AG09319 (cell line): ENCODE measurements at places on chromosomes 5 and 9.

- DNase-seq, result no peak
These were observed 52.4 kb downstream of the CD180 start for GRCh38 chr5:67144183-67144639.

GRCh38 chr5:142275496-142275895 is 49.3 kb downstream of the SPRY4 start:
- DNase-seq, result no peak

DNA sequence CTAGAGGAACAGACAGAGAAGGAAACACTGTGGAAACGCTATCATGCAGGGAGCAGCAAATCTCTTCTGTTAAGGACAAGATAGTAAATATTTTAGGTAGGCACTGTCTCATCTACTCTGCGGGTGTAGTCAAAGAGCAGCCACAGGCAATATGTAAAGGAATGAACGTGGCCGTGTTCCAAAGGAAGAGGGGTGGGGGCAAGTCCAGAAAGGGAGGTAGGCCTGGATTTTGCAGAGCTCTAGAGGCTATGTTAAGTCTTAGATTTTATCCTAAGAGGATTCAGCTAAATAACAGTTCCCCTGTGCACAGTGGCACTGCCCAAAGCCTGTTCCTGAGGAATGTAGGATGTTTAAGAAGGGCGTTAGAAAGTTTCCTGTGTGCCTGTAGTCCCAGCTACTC is 161.6 kb downstream of the ACTL7B start:
- no peak for DNase-seq

- no peak for DNase-seq
These were observed 11.9 kb downstream of the FAM219A start for GRCh38 chr9:34446468-34446891.

GRCh38 chr9:134225186-134225585 is 60.8 kb upstream of the RNU6ATAC start:
- no peak for DNase-seq

GRCh38 chr9:126108240-126108639 is 218.4 kb upstream of the MVB12B start:
- DNase-seq, result no peak

DNA sequence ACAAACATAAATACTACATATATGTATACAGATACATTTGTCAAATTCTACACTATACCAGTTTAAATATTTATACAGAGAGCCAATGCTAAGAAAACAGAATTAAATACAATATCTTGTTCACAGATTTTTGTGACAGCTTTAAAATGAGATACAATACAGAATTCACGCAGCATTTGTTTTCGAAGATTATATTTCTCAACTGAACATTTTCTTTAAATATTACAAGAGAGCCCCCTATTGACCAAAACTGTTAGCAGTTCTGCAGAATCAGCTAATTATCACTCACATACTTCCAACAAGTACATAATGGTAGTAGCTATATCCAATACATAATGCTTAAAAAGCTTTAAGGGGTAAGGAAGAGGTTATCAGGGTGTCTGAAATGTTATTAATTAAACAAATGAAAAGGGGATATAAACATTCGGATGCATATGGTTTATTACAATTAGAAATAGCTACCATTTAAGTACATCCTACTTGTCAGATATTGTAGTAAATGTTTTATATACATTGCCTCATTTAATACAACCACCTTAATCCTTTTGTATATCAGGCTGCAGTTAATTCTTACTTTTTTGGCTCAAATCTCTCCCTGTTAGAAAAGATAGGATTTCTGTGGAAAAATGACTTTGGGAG is 31.7 kb downstream of the ZDHHC21 start:
- no peak for DNase-seq

- no peak for DNase-seq
These were observed 27.1 kb downstream of the ZDHHC11B start for GRCh38 chr5:757346-757930.

DNA sequence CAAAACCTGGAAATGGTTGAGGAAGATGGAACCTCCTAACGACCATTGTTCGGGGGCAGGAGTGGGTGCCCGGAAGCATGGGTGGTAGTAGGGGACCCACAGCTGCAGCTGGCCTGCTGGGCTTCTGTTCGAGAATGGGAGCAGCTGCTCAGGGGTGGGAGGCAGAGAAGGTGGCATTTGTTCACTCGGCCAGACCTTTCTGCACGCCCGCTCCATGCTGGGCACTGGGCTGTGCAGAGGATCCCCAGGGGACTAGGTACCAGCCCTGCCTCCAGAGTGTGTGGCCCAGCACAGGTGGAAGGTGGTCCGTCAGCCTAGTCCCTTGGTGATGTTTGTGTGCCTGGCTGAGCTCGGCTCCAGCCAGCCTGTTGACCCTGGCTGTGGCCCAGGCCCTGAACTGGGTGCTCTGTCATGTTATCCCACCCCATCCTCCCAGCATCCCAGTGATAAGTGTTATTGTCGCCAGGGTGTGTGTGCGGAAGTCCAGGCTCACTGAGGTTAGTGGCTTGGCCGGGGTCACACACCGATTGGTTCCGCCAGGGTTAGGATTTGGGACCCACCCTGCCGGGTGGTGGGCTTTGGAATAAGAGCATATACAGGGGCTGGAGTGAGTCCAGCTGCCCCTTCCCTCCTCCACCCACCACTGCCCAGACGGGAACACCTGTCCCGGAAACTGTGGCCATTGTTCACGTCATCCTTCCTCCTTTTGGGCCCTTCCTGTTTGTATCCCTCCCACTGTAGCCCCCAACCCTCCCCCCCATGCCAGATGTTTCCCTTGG is 4.8 kb downstream of the N4BP3 start:
- DNase-seq, result no peak

DNA sequence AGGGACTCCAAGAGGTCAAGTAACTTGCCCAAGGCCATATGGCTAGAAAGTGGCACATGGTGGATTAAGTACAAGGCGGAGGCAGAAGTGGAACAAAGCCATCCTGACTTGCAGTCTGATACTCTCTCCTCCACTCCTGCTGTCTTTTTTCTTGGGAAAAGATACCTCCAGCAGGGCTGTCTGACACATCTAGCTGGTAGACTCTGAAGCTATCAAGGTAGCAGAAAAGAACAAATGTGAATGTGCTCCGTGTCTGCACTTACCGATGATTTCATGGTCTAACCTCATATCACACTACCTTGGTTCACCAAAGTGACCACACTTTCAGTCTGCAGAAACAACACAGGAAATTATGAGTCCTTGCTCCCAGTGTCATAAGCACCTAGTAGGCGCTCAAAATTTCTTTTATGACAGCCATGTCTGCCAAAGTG is 284.8 kb downstream of the CRB2 start:
- no peak for DNase-seq

GRCh38 chr5:96879665-96880064 is 3.4 kb downstream of the ERAP2 start:
- DNase-seq, result no peak

GRCh38 chr5:95080030-95080429 is 204.9 kb downstream of the MCTP1 start:
- DNase-seq, result no peak

GRCh38 chr5:132812781-132813598 is at the start of gene SOWAHA:
Gene SOWAHA (plus strand): TSS chr5:132813302. CDS start chr5:132813622, 320 bp downstream.
- DNase-seq, result no peak

DNA sequence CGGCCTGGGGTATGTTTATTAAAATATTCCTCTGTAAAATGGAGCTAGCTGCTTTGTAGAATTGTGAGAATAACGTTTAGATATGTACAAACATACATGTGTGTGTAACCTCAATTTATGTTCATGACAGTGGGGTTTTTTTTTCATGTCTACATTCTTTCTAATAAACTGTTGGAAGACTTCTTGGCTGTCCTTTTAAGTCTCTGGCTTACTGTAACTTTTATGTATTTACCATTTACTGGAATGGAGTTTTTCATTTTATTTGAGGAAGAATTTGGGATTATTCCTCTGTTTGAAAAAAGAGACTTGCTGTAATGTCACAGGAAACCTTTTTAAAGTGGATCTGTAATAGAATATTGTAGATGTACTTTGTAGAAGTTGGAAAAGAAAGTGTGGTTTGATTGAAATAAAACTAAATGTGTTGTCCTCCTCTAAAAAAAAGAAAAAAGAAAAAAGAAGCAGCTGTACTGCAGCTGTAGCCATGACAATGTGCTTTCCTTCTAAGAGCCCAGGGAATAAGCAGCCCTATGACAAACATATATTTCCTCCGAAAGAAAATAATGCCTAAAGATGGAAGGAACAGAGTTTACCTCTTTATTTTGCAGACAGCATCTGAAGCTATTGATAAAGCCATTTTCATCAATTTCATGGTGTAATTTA is 71.2 kb upstream of the FREM1 start:
- DNase-seq, result no peak

DNA sequence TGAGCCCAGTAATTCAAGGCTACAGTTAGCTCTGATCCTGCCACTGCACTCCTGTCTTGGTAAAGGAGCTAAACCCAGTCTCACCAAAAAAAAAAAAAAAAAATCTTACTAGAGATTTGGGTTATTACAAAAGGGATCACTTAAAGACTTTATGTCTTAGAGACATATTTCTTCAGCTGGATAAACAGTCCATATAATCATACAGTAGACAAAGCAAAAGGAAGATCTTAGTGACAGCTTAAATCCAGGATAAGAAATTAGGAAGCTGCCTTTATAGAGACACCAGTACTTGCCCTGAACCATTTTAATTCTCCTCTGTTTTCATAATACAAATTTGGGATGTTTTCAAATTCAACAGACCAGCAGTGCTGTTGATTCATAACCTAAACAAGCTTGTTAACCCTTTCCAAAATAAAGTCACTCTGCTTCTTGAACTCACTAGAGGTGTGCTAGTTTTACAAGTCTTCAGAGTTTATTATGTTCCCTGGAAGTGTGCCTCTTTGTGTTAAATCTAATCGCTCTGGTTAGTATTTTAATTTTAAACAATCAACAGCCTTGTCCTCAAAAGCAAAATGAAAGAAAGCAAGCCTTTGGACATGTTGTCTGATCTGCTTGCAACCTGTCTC is 255.5 kb downstream of the ARRDC3 start:
- no peak for DNase-seq

DNA sequence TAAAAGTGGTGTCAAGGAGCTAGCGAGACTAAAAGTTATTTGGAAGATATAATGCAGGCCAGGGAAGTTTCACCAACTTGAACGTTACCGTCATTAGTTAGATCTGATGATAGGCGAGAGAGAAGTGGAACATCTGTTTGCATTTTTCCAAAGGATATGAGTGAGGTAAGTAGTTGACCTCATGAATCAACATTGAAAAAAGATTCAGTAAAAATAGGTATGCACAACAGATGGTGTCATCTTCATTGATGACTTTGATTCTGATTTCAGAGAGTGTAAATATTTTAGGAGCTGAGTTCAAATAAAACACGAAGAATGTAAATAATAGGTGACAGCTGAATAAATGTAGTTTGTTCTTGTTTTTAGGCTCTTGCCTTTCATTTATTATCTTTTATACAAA is 998.9 kb upstream of the CDH6 start:
- DNase-seq, result no peak

DNA sequence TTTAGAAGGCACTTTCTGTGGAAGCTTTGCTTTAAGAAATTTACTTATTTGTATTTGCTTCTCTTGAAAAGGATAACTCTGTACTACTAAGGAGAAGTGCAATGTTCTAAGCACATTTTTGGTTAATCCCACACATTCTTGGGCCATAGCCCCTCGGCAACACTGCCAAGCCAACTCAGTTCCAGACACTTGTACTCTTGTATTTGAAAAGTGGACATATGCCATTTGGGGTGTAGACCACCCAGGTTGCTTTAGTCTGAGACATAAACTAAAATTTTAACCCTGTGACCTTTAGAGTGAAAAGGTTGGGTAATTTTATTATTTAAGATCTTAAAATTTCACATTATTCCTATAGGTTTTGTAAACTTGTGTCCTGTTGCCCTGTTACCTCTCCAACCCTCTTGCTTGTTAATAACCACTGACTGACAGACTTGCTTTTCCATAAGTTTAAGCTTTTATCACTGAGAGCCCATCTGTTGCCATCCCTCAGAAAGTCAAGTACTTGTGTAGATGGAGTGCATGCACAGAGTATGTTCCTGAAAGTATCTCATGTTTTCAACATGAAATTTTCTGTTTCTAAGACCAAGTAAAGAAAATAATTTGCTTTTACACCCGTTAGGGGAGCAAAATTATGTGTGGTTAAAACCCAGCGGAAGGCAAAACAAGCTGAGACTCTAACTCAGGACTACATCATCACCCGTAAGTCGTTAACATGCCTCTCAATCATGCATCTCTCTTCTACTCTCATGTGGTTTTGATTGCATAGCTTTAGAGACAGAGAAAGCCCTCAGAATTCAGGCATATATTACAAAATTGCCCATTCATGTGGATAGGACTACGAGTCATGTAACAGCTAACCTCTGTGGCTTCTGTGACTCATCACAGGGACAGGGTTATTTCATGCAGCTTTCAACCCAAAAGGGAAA is 117.3 kb downstream of the GDNF start:
- peak; percentile 81 for DNase-seq

DNA sequence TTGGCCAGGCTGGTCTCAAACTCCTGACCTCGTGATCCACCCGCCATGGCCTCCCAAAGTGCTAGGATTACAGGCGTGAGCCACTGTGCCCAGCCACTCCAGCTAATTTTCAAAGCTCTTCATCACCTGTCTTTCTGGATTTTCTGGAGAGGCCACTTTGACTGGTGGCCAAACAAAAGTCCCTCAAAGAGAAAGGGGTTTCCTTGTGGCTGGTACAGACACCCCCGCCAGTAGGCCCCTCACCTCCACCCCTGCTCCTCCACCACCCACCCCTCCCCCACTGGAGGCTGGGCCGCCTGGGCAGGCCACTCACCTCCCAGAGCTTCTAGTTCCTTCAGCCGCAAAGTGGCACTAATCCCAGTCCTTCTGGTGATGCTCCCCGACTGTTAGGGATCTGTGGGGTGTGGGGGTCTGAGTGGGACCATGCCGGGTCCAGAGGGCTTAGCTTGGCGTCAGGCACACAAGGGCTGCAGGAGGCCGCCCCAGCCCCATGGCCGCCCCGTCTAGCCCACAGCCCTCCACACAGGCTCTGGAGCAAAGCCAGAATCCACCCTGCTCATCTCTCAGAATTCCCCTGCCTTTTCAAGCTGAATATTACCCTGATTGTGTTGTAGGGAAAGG is 182.0 kb upstream of the IER5L start:
- no peak for DNase-seq

DNA sequence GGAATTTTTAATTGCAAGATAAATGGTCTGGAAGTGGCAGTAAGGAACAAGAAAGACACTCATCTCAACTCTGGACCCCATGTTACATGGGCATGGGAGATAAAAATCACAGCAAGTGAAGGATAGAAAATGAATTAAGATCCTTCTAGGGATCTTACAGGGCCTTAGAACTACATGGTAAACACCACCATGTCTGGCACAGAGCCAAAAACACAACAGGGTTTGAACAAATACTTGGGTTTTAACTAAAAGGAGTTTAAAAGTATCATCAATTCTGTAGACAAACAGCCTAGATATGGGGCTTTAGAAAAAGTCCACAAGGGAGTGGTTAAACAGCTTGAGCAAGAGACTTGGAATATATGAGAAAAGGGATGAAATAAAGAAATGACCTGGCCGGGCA is 366.4 kb downstream of the ARL15 start:
- no peak for DNase-seq

DNA sequence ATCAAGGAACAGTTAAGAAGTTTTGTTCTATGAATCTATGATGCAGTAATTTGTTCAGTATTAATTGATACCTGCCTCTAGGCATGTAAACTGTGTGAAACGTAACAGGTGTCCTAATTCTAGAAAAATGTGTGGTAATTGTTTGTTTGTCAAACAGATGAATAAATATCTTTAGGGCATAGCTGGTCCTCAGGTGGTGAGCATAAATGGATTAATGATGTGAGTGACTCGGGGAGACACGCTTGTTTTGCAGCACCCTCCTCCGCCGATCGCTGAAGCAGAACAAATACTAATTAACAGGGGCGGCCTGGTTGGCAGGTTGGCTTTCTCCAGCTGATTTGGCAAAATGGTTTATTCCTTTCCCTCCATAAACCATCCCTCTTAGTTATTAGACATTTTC is 88.8 kb downstream of the TLE4 start:
- no peak for DNase-seq
